ENCODE measurements at places on chromosomes 12 and 14.

DNA sequence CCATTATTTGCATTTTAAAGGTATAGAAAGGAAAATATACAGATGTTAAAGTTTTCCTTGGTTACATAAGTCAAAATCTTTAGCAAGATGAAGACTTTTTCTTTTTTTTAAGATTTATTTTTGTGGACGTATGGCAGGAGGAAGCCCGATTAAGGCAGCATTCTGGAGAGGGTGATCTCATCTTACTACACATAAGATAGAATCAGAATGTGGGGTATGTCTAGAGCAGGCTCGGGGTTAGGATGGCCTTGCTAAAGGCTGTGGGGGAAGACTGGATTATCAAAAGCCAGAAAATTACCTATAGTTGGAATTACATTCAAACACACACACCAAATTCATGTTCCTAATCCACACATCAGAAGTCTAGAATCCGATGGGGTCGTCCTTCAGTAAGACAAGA lies 79.6 kb upstream of the OTOGL start:
- DNase-seq: no peak

DNA sequence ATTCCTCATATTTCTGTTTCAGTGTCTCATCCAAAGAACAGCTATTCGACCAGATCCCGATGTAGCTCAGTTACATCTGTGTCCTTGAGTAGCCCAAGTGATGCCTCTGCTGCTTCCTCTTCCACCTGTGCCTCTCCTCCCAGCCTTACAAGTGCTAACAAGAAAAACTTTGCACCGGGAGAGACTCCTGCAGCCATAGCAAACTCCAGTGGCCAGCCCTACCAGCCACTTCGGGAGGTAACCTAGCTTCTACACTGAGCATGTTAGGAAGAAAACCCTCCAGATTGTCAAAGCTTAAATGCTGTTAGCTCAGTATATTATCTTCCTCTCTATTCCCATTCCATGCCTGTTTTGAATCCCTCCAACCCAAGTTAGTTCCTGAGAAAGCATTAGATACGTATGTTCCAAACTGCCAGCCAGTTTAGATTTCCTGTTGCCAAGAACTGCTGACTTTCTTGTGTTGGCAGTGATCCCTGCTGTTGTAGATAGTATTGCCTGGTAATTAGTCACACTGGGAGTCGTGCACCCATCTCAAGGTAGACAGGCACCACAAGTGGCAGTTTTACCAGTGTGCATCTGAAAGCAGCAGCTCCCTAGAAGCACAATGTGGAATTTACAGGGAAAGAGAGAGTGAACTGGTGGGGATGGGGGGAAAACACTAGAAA lies 14.0 kb upstream of the KCNH3 start:
- no peak for DNase-seq

DNA sequence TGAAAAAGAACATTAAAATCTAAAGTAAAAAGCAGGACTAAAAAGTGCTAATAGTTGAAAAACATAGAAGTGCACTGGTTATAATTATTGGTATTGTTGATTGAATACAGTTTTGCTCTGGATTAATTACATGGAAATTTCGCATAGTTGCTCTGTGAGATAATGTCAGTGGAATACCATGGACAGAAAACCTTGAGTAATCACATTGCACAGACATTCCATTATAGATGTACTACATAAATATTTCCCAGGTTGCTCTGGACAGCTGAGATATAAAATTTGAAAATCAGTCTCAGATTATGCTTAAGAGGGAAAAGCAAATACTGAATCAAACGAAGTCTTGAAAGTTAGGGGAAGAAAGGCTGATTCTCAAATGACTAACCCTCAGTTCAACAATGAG lies 439.3 kb upstream of the FLRT2 start:
- DNase-seq: no peak

DNA sequence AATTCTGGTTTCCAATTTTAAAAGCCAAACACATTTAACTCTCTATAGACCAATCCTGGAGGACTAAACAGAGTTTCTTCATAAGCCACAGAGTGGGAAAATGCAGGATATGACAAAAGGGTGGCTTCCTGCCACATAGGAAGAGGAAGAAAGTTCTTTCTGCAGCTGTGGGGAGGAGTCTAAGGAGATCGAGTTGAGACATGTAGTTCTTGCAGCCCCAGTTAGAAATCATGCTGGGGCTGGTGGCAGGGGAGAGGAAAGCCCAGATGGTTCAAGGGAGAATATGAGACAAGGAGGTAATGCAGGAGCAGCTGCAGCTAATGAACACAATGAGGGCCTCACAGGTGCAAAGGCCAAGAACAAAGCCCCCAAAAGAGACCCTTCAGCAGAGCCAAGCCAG lies 85.0 kb upstream of the ARID2 start:
- DNase-seq: no peak

GRCh38 chr12:4939418-4940023 lies 29.8 kb downstream of the KCNA1 start:
- DNase-seq: no peak

GRCh38 chr14:68262567-68262966 lies 443.0 kb downstream of the RAD51B start:
- DNase-seq: no peak

GRCh38 chr14:91351512-91351862 lies 66.1 kb downstream of the CCDC88C start:
- no peak for DNase-seq
